Breast epithelium (tissue), 4 donors: ENCODE measurements at places on chromosomes 7 and 10. TPM values are rescaled to one million over a fixed set of nuclear protein-coding genes. Genes with fewer than 3 reads are reported as not detected.

- no peak for DNase-seq
- no peak overlapping the region for H3K27ac ChIP-seq
- H3K27me3 ChIP-seq, result no peaks in the 10 kb centered on the region
- no peaks in the 10 kb centered on the region for H3K36me3 ChIP-seq
- no peaks in the 10 kb centered on the region for H3K4me1 ChIP-seq
Observed at GRCh38 chr7:120043250-120043649, 229.7 kb upstream of the KCND2 start.

DNA sequence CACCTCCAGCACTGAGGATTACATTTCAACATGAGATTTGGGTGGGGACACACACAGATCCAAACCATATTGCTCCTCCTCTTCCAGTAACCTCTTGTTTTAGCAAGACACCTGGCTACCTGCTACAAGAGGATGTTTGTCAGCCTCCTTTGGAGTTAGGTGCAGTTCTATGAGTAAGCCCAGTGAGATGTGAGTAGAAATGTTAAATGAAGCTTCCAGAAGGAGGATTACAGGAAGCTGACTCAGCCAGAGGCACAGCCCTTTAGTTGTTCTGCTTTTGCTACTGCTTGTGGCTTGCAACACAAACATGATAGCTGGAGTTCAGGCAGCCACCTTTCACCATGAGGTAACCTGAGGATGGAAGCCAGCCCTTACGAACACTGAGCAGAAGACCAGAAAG is 382.7 kb upstream of the RNF32 start:
- no peak for DNase-seq
- no peak overlapping the region for H3K27ac ChIP-seq
- H3K36me3 ChIP-seq, result no peaks in the 10 kb centered on the region
- no peaks in the 10 kb centered on the region for H3K4me1 ChIP-seq

- H3K36me3 ChIP-seq, result no peaks in the 10 kb centered on the region
- H3K27me3 ChIP-seq, result no peaks in the 10 kb centered on the region
- no peak overlapping the region for H3K27ac ChIP-seq
- H3K4me1 ChIP-seq, result no peaks in the 10 kb centered on the region
- DNase-seq, result no peak
- no peak overlapping the region for H3K4me3 ChIP-seq
Observed at GRCh38 chr7:156566812-156567549, 73.6 kb upstream of the RNF32 start.

GRCh38 chr10:33880291-33880690 is 545.8 kb upstream of the NRP1 start:
- H3K36me3 ChIP-seq, result no peaks in the 10 kb centered on the region
- no peak for DNase-seq
- H3K4me3 ChIP-seq, result no peak overlapping the region
- H3K4me1 ChIP-seq, result no peaks in the 10 kb centered on the region
- H3K27ac ChIP-seq, result no peak overlapping the region

DNA sequence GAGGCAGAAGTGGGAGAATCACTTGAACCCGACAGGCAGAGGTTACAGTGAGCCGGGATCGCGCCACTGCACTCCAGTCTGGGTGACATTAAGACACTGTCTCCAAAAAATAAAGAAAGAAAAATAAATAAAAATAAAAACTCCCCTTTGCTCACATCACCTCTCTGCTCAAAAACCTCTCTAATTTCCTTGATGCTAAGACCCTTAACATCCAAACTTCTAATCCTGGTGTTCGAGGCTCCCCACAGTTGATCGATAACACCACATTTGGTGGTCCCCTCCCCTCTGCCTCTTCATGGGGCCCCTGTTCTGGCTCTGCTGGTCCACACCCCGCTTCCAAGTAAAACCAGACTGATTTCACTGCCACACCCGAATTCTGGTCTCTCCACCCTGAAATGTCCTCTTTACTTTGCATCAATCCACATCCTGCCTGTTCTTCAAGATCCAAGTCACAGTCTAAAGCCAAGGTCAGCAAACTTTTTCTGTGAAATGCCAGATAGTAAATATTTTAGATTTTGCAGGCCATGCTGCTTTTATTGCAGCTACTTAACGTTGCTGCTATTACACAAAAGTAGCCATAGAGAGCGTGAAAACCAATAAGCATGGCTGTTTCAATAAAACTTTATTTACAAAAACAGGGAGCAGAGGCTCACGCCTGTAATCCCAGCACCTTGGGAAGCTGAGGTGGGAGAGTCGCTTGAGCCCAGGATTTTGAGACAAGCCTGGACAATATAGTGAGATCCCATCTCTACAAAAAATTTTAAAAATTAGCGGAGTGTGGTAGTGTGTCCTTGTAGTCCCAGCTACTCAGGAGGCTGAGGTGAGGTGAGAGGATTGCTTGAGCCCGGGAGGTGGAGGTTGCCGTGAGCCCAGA is 11.8 kb downstream of the MOSPD3 start:
- no peaks in the 10 kb centered on the region for H3K36me3 ChIP-seq
- H3K4me3 ChIP-seq, result no peak overlapping the region
- H3K27ac ChIP-seq, result no peak overlapping the region
- no peaks in the 10 kb centered on the region for H3K27me3 ChIP-seq

DNA sequence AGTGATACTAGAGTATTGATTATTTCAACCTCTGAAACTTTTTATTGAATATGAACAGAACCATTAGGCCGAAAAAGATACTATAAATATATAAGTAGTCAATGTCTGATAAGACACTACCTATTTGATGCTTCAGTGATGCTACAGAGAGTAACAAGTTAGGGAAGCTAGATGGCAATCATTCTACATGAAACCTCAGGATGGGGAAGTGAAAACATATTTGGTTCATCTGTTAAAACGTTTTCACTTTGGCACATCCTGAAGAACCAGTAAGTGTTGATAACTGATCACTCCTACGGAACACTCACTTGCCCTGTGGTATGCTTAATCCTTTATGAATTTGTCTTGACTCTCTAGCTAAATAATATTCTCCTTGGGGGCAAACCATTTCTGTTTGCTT is 1064.9 kb downstream of the NXPH1 start:
- no peaks in the 10 kb centered on the region for H3K27me3 ChIP-seq
- H3K4me1 ChIP-seq, result no peaks in the 10 kb centered on the region
- no peak overlapping the region for H3K27ac ChIP-seq
- no peaks in the 10 kb centered on the region for H3K36me3 ChIP-seq
- no peak overlapping the region for H3K4me3 ChIP-seq
- no peak for DNase-seq

- H3K4me1 ChIP-seq, result peaks cover 22% of the 10 kb centered on the region
- H3K27ac ChIP-seq, result peak overlapping the region; percentile 100
- DNase-seq, result no peak
- no peaks in the 10 kb centered on the region for H3K36me3 ChIP-seq
Observed at GRCh38 chr10:86967481-86967941, 771 bp upstream of the ADIRF start.

DNA sequence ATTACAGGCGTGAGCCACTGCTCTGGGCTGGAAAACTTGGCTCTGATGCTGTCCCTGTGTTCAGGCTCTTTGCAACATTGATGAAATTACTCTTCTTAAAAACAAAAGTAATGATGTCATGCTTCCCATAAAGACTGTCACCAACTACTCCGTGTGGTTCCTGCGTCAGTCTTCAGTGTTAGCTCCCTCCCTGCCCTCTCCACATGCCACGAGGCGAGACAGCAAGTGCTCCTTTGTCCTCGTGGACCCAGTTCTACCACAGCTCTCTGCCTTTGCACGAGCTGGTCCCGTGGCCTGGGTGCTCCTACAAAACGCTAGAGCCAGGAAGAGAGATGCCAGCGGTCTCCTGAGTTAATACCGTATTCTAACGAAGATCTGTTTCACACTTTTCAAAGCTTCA is 194.5 kb downstream of the SDK1 start:
- H3K4me1 ChIP-seq, result no peaks in the 10 kb centered on the region
- H3K27me3 ChIP-seq, result no peaks in the 10 kb centered on the region
- H3K27ac ChIP-seq, result no peak overlapping the region

Gene NAT16
- not detected for total RNA-seq
